ENCODE measurements at places on chromosomes 1 and 21.

DNA sequence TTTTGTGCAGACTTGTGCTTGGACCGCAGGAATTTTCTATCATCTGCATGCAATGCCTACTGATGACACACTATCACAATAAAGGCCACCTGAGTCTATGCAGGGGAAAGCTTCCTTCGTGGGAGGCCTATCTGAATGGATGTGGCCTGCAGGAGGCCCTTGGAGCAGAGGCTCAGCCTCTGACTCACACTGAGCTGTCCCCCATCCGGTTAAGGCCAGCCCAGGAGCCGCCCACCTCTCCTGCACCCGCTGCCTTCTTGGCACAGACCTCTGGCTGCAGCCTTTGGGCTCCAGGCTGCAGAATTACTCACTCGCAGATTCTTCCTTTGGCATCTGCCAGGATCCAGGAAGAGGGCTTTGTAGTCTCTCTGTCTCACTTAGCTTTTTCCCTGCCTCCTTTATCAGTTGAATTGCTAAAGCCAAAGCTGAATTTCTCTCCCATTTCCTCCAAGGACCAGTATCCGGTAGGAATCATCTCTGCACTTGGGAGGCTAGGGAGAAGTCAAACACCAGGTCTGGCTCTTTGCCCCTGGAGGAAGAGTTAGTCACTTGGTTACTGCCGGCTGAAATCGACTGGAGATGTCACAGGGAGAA, 65.1 kb upstream of the JUN start:
- DNase-seq, result peak; percentile 31

GRCh38 chr1:33468531-33468930, 3.9 kb upstream of the ZSCAN20 start:
- DNase-seq, result no peak

DNA sequence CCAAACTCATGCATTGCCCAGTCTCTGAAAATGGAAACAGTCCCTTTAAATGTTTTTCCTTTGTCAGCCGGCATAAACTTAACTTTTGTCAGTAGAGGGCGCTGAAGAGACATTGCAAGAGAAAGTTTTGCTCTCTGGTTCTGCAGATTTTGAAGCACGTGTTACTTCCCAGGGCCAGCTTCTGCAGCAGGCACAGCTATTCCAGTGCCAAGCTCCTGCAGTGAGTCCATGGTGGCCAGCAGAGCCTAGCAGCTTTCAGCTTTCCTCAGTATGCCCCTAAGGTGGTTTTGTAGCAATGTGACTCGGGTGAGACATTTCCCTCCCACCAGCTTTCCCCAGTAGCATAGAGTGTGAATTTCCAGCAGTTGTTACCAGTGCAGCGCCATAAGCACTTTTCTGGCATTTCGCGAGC, 2.6 kb upstream of the IFI44L start:
- peak; percentile 31 for DNase-seq

DNA sequence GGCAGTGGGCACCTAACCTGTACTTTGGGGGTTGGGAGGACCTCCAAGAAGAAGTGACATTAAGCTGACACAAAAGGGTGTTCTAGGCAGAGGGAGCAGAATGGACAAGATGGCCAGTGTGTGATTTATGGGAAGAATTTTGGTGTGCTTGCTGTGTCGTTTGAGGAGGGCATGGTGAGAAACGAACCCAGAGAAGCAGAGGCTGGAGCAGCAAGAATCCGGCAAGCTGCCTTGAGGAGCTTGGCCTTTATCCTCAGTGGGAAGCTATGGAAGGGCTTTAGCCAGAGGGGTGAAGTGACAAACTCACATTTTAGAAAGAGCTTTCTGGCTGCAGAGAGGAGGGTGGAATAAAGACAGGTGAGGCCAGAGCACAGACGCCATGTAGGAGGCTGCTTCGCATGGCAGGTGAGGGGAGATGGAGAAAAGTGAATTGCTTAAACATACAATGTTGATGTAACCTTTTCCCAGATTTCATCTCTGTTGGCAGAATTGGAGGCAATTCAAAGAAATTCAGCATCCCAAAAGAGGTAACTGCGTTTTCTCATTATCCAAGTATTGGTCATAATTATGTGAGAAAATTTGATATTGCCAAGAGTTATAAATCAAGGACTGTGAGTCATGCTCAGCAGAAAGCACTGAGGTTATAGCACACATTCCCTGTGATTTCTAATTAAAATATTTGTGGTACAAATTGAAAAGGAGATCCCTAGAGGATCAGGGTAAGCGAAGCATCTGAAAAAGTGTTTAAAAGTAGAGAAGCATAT, 26.5 kb downstream of the TRIM45 start:
- no peak for DNase-seq

DNA sequence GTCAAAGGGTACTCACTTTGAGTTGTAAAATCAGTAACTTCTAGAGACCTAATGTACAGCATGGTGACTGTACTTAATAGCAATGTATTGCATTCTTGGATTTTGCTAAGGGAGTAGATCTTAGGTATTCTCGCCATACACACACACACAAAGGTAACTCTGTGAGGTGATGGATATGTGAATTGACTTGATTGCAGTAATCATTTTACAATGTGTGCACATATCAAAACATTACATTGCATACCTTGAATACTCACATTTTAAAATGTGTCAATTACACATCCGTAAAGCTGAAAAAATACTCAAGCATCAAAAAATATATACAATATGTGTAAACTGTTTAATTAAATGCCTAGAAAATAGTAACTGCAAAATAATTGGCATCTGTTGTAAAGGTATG, 86.0 kb downstream of the SLC35F3 start:
- DNase-seq, result no peak

DNA sequence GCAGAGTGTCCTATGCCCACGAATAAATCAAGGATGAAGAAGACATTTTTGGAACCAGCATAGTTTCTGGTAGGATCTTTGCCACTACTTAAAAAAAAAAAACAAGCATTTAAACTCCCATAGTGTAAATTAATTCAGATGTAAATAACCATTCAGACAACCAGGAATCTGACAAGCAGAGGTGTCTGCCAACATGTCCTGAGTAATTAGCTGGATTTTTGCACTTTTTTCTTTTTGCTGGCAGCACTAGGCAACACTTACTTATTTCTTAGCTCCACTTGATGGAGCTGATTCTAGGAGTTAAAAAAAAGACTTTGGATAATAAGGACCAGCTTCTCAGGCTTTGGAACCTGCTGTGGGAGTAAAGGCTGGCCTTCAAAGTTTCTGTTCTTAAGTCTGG, 27.6 kb upstream of the CNIH3 start:
- no peak for DNase-seq

DNA sequence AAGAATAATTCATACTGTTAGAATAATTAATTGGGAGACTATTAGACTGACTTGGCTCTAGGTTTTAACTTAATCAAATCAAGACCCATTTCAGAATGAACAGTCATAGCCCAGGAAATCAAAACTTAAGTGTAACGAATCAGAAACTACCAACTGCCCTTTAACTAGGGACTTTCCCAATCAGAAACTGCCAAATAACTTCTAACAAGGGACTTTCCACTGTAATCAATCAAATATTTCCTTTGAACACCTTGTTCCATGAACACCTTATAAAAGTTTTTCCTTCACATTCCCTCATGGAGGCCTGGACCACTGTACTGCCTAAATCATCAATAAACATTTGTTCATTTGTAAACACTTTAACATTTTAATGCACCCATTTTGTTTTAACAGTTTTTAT, 1054.7 kb upstream of the TMPRSS15 start:
- no peak for DNase-seq

DNA sequence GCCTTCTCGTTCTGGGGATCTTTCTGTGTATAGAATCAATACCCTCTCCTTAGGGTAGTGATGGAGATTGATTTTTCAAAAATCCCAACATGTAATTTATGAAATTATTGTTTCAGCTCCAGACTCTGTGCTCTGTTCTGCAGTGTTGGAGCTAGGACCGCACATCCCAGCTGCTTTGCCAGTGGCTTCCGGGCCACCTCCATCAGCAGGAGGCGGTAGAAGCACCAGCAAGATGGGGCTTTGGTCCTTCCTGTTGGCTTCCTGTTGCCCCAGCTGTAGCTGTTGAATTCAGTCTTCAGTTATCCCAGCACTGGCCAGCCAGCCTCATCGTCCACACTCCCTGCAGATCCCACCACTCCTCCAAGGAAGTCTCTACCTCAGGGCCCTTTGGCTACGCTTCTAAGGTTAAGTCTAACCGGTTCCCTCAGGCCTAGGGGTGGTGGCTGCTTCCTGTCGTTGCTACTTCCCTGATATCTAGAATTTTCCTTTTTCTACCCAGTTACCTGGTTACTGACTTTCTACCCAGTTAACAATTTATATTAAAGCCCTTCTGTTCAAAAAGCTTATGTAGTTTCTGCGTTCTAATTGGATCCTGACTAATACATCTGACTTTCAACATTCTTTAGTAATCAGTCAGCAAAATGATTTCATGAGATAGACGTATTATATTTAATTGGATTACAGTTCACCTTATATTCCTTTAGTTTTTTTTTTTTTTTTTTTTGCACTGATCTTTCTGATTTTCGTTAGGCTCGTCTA, 24.6 kb downstream of the GALNT2 start:
- no peak for DNase-seq

- peak; percentile 92 for DNase-seq
Observed at GRCh38 chr1:6208723-6209660, 3.1 kb downstream of the RNF207 start.

GRCh38 chr1:150516050-150516591, 569 bp downstream of the FALEC start:
- DNase-seq, result peak; percentile 36

- DNase-seq, result peak; percentile 65
Observed at GRCh38 chr21:44767834-44768831, 33.5 kb downstream of the UBE2G2 start.

DNA sequence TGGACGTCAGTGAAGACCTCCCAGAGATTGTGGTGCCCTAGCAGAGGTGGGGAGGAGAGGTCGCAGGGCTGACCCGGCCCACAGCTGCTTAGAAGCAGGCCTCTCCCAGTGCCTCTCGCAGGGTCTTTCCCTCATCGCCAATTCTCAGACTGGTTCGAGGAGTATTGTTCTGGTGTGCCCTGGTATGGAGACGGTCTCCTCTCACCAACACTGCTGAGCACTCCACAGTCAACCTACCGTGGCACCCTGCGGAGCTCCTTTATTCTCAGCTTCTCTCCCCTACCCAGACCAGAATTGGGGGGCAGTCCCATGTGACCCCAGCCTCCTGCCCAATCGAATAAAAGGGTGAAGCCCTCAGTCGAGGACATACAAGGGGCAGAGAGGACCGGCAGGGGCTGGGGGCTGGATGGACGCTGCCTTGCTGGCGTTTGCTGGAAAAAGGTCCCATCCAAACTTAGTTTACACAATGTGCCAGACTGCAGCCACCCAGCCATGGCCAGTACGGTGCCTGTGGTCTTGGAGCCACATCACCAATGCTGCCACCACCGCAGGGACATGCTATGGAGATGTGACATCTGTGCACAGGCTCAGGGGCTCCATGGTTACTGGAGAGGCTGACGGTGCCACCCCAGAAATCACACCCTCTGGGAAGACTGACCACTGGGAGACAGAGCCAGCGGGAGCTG, 80.8 kb downstream of the STUM start:
- no peak for DNase-seq

DNA sequence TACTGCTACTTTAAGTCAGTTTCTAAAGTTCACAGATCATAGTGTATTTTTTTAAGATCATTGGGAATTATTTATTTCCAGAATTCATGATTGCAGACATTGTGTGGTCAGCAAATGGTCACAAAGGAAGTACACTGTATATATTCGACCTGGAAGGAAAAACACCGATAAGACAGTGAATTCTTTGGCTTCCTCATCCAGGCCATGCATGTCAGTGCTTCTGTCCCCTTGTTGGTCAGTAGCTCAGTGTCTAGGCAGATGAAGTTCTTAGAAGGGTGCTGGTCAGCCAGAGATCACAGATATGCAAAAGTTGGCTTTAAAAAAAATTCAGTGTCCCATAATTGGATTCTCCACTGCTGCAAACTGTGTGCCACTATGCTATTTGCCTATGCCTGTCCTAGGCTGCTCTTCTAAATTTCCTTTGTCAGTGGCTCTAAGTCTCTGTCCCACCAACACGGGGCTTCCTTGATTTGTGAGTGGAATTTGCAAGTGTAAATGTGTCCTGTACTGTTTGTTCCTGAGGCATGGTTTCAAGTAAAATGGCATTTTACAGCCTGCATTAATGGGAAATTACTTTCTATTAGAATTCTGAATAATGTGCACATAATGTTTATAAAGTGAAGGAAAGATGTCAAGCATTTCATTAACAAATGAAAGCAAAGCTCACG, 12.0 kb upstream of the VAMP4 start:
- DNase-seq, result no peak

DNA sequence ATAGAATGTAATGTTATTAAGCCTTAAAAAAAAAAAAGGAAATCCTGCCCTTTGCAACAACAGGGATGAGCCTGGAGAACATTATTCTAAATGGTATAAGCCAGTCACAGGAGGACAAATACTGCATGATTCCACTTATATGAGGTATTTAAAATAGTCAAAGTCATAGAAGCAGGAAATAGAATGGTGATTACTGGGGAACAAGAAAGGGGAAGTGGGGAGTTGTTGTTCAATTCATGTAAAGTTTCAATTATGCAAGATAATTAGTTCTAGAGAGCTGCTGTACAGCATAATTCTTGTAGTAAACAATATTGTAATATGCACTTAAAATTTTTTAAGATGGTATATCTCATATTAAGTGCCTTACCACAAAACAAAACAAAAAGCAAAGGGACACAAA, 13.2 kb downstream of the FCER1A start:
- DNase-seq, result no peak

- no peak for DNase-seq
Observed at GRCh38 chr1:224429616-224430326, 4.8 kb downstream of the WDR26 start.

DNA sequence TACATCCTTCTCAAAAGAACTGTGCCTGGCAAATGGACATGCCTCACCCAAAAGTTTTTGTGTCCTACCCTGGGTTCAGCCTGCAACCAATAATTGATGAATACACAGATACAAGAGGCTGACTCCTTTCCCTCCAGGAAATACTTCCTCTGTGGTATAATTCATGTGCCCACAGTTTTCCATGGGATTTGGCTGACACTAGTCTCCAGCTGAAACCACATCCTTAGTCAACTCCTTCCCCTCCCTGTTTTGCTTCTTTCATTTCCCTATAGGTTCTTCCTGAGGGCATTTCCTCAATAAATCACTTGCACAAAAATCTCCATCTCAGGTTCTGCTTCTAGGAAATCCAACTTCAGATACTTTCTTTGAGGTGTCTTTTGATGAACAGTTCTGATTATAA, 436.6 kb upstream of the C1orf87 start:
- no peak for DNase-seq

DNA sequence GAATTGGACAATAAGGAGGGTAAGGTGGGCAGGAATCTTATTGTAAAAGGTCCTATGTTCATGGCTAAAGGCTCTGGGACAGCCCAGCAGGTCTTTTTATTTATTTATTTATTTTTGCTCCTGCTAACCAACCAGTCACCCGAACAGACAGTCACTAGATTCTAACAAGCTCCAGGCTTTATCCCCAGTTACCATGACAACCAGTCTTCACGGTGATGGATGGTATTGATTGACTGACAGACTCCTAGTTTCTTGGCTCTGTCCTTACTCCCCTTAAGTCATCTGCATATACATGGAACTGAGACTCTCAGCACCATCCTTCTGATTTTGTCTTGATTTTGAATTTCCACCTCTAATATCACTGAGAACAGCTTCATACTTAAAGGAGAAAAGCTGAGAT, 44.3 kb downstream of the C8A start:
- no peak for DNase-seq
